ENCODE measurements at places on chromosomes 6 and 20.
A peak's percentile ranks its signal among the peaks of the same experiment; 100 is the strongest.

DNA sequence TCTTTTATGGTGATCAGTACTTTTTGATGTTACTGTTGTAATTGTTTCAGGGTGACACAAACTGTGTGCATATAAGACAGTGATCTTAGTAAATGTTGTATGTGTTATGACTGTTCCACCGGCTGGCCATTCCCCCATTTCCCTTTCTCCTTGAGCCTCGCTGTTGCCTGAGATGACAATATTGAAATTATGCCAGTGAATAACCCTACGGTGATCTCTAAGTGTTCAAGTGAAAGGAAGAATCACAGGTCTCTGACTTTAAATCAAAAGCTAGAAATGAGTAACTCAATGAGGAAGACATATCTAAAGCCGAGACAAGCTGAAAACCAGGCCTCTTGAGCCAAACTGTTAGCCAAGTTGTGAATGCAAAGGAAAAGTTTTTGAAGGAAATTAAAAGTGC is 32.3 kb downstream of the TULP4 start:
- DNase-seq: no peak

DNA sequence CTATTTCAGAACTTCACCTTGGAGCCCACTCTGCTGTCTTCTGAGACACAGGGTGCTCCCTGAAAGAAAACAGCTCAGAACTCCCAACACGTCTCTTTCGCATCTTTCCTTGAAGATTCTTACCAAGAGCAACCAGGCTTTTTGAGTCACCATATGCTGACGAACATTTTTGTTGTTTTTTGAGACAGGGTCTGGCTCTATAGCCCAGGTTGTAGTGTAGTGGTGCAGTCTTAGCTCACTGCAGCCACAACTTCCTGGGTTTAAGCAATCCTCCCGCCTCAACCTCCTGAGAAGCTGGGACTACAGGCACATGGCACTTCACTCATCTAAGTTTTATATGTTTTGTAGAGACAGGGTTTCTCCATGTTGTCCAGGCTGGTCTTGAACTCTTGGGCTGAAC is 68.5 kb downstream of the TRMT11 start:
- no peak for DNase-seq

DNA sequence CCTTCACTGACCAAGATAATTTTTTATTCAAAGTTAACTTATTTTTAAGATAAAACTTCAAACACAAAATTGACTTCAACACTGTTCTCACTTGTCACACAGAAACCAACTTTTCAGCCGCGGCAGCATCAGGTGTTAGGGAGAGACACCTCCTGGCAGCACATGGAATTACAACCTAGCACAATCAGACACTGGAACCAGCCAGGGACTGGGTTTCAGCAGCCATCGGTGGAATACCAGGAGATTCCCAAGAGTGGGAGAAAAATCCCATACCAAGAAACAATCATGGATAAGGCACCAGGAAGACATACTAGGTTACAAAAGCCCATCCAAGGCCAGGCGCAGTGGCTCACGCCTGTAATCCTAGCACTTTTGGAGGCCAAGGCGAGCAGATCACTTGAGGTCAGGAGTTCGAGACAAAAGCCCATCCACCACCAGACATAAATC is 70.0 kb downstream of the SNX5 start:
- peak; percentile 77 for DNase-seq

DNA sequence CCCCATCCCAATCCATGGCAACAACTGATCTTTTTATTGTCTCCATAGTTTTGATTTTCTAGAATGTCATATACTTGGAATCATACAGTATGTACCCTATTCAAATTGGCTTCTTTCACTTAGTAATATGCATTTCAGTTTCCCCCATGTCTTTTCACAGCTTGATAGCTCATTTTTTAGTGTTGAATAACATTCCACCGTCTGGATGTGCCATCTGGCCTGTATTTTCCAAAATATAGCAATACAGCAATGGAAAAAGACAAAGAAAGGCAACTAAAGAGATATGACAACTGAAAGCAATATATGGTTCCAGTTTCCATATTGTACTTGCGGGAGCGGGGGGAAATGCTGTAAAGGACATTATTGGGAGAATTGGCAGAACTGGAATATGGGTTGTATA is 166.4 kb upstream of the NT5E start:
- DNase-seq: no peak

DNA sequence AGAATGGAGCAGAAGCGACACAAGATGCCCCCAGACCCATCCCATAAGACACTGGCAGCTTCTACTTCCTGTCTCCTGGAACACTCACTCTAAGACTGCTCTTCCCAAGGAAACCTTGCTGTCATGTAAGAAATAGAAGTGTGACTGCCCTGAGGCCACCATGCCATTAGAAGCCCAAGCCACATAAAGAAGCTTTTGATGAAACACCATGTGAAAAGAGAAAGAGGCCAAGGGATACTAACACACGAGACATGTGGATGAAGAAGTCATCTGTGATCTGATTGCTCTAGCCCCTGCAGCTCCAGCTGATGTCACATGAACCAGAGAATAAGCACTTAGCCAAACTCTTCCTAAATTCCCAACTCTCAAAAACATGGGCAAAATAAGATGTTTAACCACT is 117.9 kb upstream of the PCSK2 start:
- peak; percentile 20 for DNase-seq

DNA sequence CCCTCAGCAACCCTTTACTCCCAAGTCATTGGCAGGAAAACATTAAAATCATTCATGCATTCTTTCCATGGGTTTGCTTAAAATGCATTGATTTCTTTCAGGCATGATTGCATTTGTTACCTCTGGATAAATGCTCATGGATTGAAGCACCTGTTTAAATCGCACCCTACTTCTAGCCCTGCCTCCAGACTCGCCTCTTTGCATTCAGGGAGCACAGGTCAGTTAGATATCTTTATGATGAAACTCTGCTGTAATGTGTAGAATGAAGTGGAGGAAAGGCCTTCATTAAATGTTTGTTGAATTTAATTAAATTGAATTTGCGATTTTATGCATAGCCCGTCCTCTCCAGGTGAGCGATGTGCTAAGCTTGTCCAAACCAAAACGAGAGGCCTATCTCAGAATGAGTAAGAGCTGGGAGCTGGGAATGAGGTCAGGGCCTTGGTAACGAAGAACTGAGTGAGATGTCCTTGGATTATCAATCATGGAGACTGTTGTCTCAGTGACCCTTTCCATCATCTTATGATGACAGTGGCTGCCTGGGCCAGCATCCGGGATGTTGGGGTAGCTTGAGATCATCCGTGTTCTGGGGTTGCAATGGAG is 210.1 kb downstream of the SYNDIG1 start:
- no peak for DNase-seq

- DNase-seq: no peak
These were observed 657.7 kb upstream of the CITED2 start for GRCh38 chr6:140032189-140032588.

DNA sequence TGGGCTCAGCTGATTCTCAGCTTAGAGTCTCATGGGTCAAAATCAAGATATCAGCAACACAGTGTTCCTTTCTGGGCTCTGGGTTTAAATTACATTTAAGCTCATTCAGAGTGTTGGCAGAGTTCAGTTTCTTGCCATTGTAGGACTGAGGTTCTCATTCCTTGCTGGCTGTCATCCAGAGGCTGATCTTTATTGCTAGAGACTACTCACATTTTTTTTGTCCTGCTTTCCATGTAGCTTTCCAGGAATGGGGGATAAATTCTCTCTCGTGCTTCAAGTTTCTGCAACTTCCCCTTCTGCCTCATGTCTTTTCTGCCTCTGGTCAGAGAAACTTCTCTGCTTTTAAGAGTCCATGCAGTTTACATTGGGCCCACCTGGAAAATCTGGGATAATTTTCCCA is 86.9 kb downstream of the RFX6 start:
- no peak for DNase-seq

DNA sequence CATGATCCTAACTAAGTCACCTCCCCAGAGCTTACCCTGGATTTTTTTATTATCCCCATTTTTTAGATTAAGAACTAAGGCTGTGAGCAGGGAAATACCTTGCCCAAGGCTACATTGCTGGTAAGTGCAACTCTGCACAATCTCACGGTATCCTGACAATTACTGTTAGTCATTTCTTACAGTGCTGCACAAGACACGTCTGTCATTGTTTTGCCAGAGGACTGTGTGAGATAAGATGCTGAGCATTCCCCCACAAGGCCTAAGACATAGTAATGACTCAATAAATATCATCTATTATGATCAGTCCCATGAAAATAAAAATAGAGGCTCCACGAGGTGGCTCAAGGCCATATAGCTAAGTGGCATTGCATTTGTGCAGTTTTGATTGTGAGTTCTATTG is 21.0 kb downstream of the PFDN4 start:
- DNase-seq: peak; percentile 70

- DNase-seq: no peak
These were observed 11.5 kb upstream of the IPCEF1 start for GRCh38 chr6:154367839-154368695.

All from RPMI7951 (cell line).